ENCODE measurements at places on chromosomes 5 and 9.
A peak's percentile ranks its signal among the peaks of the same experiment; 100 is the strongest.

GRCh38 chr5:72110394-72111013 is 3.2 kb downstream of the MAP1B start:
- no peak for DNase-seq

DNA sequence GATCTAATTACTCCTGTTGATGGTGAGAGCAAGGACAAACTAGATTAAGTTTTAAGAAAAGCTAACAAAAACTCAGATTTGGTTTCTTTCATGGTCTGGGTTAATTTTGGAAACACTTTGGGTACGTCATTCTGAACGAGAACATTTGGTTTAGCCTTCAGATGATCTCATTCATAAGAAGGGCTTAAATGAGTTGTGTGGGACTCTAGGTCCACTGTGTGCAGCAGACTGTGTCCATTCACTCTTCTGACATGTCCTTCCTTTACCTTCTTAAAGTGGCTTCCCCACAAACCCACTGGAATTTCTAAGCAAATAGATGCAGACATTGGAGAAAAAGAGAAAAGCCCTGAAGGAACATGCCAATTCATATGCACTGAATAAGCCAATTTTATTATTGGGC is 96.8 kb downstream of the FBXO4 start:
- no peak for DNase-seq

DNA sequence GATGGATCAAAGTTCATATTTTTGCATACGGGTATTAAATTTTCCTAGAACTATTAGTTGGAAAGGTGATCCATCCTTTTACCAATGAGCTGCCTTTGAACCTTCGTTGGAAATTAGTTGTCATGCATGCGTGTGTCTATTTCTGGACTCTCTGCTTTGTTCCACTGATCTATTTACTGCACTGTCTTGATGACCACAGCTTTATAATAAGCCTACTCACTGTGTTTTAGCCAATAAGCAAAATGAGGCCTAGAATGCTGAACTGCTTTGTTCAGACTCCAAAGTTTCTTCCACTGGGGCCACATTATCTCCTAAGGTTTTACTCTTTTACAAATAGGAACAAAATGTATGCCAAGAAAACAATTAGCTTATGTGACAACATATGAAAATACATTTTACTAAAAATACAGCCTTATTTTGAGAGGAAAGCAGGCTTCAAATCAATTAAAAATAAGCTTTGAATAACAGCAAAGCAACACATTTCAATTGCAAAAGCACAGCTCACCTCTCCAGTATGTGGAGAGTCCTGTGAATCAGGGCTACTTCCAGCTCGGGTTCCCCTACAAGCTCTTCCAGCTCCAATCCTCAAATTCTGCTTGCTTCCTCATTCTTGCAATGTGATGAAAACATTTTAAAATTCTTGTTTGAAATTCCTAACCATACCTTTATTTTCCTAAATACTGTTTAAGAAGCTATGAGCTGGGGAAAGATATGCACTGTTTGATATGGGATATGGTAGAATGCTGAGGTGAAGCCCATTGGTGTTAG is 72.0 kb downstream of the RETREG1 start:
- no peak for DNase-seq

DNA sequence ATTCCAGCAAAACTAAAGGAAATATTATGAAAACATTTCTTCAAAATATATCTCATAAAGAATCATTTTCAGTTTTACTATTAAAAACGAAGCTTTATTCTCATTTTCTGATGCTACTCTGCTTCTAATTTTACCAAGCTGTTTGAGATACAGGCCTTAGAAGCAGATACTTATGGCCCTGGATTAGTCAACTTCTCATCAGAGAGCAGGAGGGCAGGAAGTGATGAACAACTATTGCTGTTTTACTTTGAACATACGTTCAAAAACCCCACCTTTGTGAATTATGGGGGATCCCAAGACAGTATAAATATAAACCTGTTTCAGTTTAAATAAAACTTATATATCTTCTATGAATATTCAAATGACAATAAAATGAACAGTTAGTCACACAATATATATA is 16.0 kb downstream of the MPDZ start:
- no peak for DNase-seq

DNA sequence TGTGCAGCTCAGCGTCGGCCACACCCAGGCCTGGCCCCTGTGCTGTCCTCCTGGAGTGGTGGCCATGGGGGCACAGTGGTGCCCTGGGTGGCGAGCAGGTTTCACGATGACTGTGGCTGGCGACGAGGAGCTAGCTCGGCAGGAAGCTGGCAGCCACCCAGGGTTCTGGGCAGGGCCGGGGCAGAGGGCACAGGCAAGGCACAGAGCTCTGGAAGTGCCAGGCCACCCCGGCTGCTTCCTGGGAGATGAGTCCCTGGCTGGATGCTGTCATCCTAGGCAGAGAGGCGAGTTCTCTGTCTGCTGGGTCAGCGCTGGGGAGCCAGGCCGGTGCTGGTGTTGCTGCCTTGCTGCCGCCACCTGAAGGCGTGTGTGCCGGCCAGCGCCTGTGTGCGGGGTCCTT is 51.7 kb downstream of the RXRA start:
- DNase-seq = no peak

GRCh38 chr5:117271656-117272055 is 697.0 kb upstream of the SEMA6A start:
- DNase-seq = no peak

- DNase-seq = no peak
Measured at GRCh38 chr9:105054491-105054890, 126.5 kb upstream of the ABCA1 start.

DNA sequence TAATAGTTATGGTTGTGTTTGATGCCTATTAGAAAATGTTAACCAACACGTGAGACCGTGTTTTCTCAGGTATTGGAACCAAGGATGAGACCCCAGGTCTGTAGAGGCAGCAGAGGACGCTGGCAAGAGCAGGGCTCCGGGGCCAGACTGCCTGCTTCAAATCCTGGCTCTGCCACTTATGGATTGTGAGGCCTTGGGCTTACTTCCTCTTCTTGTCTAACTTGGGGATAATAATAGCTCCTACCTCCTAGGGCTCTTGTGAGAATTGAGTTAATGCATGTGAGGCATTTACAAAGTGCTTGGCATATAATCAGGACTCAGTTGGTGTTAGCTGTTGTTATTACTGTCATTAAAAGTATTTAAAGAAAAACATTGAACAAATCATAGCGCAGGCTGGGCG is 85.5 kb upstream of the PITX1 start:
- no peak for DNase-seq

DNA sequence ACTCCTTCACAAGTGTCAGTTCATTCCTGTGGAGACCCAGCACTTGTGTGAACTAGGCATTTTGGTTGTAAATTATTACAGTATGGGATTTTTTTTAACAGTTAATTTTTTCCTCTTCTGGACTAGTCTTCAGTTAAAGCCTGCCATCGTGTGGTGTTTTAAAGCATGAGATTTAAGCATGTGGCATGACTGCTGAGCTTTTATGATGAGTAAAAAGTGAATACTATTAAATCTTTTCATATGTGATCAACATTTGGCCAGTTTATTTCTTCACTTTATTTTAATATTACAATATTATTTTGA is 25.0 kb downstream of the LMNB1 start:
- DNase-seq = no peak

DNA sequence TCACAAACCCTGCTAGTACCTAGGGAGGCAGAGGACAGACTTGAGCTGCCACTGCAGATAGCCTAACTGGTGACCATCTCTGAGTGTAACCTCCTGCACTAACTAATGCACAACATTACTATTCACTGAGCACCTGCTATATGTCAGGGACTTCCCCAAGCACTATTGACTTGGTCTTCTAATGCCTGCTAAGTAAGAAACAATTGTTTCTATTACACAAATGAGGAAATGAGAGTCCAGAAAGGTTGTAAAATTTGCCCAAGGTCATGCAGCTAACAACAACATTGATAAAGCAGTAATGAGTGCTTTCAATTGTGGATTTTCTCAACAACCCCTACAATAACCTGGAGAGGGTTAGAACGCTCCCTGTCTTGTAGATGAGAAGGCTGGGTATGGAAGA is 183.7 kb downstream of the ZNF462 start:
- no peak for DNase-seq

GRCh38 chr5:173984218-173984617 is 4.8 kb upstream of the C5orf47 start:
- no peak for DNase-seq

DNA sequence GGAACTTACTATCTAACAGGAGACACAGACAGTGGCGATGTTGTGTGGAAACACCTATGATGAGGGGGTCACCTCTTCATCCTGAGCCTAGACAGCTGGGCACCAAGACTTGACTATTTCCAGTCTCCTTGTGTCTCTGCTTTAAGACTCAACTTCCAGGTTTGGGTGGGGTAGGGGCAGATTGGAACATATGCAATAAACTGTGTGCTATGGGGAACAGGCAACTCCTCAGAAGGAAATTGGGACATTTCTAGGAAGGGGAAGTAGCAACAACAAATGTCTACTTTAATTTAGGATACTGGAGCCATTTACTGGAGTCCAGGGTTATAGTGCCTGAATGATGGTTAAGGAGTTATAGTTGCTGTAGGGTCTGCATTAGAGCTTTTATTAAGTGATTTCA is 57.3 kb downstream of the FGF18 start:
- no peak for DNase-seq

- DNase-seq = no peak
Measured at GRCh38 chr9:79663878-79664277, 92.1 kb downstream of the TLE4 start.

DNA sequence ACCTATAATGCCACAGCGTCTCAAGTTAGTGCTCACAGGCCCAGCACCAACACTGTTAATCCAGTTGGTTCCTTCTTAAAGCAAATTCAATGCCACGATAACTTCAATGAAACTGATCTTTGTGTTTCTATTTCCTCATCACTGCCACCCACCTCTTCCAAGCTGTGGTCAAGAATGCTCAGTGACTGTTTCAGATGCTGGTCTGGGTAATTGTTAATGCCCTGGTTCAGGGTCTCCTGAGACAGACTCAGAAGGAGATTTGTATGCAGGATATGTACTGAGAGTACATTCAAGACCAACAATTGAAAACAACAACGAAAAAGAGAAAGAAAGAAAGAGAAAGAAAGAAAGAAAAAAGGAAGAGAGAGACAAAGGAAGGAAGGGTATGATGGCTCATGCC is 505.3 kb downstream of the TLE4 start:
- DNase-seq = no peak

DNA sequence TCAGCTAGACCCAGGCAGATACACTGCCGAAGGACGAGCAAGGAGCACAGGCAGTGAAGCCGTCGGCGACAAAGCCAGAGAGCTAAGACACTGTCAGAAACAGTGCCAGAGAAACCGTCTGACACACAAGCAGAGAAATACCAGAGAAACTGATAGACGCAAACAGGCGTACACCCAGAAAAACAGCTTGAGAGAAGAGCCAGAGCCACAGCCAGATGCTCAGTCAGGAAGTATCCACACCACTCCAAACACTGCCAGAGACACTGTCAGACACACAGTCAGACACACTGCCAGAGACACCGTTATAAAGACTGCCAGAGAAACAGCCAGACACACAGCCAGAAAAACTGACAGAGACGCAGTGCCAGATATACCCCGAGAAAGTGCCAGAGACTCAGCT is 19.1 kb downstream of the CNTFR start:
- no peak for DNase-seq

DNA sequence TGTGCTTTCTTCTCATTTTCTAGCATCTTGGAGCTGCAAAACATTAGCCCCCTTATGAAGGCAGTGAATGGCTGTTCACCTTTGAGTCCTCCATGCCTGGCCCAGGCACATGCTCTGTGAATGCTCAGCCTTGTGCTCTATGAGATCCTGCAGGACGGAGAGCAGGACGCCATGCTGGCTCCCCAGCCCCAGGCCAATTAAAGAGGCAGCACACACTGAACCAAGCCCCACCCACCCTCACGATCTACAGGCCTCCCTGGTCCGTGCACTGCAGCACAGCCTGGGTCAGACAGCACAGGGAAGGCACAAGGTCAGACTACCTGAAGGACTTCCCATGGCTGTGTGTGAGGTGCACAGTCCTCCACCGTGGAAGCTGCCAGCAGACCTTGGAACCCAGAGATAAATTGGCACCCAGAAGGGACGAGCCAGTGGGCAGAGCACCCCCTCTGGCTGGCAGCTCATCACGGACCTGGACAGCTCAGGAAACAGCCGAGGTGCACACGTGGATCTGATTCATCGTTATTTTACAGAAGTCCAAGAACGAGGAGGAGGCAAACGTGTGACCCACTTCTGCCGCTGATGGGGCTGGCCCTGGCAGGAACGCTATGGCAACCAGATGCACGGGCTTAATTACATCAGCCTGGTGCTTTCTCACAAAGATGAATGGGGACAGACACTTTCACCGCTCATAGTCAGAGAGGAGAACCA is 59.5 kb downstream of the OLFM1 start:
- DNase-seq = no peak

- peak; percentile 62 for DNase-seq
Measured at GRCh38 chr9:88310310-88310980, 77.8 kb upstream of the SPIN1 start.

GRCh38 chr5:154403776-154404387 is 41.9 kb upstream of the SAP30L start:
- no peak for DNase-seq

DNA sequence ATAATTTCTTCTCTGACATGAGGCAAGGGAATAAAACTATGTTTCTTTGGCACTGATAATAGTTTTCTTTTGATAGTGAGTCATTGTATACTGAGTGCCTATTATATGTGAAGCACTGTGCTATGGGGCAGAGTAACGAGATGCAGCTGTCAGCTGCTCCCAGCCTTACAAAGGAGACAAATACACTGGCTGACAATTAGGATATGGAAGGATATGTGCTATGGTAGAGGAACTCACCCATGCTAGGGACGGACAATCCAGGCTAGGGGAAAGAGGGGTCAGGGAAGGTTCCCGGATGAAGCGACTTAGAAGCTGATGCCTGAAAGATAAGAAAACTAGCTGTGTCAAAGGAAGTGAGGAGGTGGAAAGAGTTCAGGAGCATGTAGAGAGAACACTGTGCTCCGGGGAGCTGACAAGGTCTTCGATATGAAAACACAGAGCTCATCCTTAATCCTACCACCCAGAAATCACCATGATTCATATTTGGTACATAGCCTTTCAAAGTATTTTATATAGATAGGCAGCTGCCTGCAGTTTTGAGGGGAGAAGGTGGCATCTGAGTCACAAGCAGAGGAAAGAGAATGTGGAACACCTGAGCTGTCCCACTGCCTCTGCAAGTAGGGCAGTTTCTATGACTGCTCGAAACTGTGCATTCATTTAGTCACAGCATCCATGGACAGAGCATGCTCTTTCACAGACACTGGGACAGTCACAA is 12.1 kb downstream of the BSPRY start:
- DNase-seq = no peak
